Activated T-cell treated with anti-CD3 and anti-CD28 coated beads for 4 hours (primary cell): ENCODE measurements at places on chromosomes 5 and 9.

DNA sequence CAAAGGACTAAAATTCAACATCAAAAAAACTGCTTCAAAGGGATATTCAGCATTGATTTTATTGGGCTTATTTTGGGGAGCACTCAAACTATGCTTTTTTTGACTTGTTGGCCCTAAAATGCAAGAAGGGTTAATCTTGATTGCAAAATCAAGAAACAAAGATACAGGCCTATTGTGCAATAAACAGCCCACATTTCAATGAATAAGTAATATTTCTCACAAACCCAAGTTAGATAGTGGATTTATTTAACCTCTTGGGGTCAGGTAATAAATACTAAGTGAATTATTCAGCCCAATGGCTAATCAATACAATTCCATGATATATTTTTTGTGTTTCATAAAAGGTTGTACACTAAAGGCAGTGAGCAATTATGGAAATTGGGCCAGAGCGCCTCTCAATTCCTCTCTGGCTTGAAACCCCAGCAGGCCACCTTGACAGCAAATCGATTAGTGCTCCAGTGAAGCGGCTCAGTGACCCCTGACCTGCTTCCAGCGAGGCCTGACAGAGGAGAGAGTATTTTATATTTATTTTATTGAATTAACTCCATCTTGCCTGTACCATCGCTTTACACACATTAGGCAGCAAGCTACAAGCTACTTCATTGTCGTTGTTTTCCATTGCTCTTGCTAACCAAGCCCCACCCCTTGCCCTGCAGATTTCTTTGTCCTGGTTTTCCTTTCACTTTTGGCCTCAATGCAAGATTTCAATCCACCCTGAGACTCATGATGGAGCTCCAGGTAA lies 65.5 kb downstream of the EBF1 start:
- DNase-seq = no peak

GRCh38 chr5:119426057-119426456 lies 26.2 kb upstream of the HSD17B4 start:
- DNase-seq = no peak

- DNase-seq = no peak
These were observed 274.6 kb downstream of the ARHGEF28 start for GRCh38 chr5:73900566-73900965.

DNA sequence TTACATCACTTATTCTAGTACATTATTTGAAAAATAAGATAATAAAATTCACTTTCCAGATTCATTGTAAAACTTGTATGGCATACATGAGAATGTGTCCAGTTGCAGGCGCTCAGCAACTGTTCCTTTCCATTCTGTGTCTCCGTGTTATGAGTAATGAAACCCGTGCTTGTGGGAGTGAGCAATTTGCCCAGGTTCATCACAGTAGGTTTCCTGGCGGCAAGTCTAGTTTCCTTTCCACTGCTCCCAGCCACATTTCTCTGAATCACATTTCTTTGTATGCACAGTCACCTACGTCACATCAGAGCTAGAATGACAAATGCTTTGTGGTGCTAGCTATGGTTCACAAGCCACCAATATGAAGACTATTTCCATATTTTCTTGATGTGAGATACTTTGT lies 39.9 kb downstream of the MOCS2 start:
- peak; percentile 16 for DNase-seq

DNA sequence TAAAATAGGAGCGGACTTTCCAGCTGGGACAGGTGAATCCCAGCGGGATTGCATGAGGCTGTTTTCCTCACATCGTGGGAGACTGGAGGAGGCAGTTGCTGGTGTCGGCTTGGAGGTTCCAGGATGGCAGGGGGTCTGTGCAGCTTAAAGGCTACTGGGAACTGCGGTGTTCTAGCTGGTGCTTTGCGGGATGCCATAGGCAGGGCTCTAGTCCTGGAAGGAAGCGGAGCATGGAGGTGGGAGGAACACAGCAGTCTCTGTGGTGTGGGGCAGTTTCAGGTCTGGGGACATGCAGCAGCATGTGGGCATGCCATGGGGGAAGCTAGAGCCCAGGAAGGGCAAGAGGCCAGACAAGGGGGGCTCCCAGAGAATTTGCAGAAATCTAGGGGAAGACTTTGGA lies 141.5 kb downstream of the NSG2 start:
- DNase-seq = no peak

DNA sequence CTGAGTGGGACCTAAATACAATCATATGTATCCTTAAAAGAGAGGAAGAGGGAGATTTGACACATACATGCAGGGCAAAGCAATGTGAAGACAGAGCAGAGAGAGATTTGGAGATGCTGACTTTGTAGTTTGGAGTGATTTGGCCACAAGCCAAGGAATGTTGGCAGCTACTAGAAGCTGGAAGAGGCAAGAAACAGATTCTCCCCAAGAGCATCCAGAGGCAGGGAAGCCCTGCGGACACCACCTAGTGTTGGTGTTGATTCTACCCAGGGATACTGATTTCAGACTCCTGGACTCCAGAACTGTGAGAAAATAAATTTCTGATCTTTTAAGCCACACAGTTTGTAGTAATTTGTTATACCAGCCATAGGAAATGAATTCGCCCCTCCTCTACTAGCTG lies 64.9 kb upstream of the OSMR start:
- DNase-seq = no peak

DNA sequence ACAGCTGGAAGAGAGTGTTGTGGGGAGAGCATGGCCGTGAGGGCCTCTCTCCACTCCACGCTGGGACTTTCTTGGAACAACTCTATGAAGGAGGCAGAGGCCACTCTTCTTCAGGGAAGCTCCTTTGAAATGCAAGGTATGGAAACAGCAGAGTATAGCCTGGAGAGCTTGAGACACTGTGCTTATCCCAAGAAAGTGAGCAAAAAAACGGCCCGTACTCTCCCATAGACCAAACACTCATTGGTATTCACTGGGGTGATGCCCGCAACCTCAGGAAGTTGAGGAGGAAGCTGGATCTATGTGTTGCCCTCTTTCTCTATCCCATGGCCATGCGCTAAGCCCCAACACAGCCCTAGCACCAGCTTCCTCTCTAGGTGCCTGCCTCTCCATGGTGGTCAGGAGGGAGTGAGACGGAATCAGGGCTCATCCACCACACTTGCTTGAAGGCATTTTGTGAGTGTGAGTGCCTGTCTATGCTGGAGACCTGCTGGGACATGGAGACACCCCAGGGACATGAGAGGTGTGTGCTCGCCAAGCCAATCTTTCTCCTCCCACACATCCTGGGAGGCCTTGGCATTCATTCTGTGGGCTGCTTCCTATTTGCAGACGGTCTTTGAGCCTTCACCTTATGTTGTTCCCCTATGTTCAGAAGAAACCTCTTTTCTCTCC lies 616.6 kb downstream of the IRX1 start:
- no peak for DNase-seq

- DNase-seq = no peak
These were observed 76.8 kb downstream of the TRIO start for GRCh38 chr5:14219800-14220512.

DNA sequence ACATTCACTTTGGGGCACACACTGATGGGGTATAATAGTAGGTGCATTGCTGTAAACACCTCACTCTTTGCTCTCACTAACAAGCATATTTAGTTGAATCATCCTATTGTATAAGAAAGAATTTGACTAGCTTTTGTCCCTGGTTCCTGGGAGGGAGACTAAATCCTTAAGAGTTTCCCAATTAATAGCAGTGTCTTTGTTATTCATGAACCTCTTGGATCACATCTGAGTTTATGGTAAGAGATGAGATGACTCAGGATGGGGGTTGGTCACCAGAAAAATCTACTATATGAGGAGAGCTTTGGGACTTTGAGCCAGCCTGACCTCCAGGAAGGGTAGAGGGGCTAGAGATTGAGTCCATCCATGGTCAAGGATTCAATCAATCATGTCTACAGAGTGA lies 56.8 kb downstream of the PUM3 start:
- no peak for DNase-seq

- DNase-seq = no peak
These were observed 129.4 kb downstream of the NUDT12 start for GRCh38 chr5:103433211-103433610.
